ENCODE measurements at places on chromosomes 5 and 9.

DNA sequence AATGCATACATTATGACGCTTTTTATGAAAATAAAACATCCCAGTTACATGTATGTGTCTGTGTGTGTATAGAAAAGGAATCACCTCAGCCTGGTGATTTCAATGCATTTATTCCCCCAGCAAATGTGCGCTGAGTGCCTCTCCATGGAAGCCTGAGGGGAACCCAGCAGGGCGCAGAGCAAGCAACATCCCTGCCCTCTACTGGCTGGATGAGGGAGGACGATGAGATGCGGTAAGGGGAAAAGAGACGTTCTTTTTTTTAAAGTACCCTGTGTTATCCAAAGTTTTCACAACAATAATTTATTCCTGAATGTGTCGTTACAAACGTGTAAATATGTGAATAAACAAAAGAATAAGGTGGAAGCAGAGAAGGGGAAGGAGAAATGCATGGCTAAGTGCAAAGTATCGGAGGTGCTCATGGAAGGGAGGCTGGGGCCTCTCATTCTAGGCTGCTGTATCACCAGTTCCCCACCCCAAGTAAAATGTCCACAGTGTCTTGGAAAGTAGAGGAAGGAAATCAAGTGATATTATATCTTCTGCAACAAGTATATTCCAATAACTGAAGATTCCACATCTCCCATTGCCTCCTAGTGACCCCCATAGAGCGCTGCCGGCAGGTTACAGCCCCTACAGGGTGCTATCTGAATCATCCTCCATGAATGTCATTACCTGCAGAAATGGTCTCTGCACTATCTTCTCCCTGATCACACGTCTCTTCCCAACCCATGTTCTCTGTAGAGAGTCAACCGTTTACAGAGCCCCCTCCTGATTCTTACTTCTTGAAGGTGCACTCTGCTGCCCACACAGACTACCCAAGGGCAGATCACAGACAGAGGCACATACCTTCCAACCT, 13.0 kb upstream of the ABLIM3 start:
- peak; percentile 45 for DNase-seq

GRCh38 chr5:160525471-160526261, 104.0 kb downstream of the PTTG1 start:
- DNase-seq = no peak

GRCh38 chr9:9033022-9033421, 1233.4 kb upstream of the DMAC1 start:
- no peak for DNase-seq

GRCh38 chr5:36441280-36441679, 139.6 kb upstream of the RANBP3L start:
- DNase-seq = no peak

DNA sequence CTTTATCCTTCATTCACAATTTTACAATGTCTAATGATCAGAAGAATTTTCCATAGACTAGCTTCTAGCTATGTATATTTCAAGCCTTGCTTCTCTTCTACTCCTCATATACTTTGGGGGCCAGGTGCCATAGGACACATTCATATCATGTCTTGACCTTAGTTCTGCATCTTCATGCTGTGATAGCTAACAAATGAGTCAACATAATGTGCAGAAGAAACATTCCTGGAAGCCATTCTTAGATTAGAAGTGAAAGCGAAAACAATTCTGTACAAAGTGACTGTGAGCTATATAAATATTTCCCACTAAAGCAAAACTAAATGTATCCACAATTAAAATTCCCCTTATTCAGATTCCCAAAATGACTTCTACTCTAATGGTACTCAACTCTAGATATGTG, 320.2 kb upstream of the NREP start:
- peak; percentile 25 for DNase-seq

GRCh38 chr5:125655156-125655555, 768.1 kb upstream of the GRAMD2B start:
- no peak for DNase-seq

DNA sequence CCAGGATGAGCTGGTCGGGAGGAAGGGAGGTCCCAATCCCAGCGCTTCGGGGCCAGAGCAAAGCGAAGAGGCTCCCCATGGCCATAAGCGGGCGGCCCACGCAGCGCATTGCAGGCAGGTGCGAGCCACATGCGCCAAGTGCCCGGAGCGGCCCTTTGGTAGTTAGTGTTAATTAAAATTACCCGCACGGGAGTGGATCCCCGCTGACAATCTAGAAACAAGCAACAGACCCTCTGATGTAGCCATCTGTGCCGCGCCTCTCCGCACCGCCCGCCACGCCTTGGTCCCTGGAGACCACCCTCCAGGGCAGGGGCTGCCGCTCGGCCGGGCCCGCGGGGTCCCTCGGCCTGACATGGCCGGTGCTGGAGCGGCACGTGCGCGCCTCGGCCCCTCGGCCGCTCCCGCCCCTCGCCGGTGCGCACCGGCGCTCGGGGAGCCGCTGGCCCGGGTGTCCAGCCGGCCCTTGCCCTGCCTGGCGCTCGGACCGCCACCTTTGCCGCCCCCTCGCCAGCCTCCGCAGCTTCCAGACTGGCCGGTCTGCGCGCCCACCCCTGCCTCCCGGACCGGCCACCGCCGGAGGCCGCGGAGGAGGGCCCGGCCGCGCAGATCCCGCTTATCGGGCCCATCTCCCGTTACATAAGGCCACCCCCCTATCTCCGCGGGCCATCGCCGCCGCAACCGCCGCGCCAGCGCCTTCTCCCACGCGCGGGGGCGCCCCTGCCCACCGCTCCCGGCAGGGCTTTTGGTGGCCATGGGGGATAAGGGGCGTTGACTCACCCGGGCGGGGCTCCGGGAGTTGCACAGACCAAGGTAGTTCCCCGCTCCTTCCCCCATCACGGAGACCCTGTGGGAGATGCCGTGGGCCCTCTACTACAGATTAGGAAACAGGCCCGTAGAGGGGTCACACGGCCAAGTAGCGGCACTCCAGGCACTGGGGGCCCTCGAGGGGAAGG, 1.9 kb upstream of the IL13 start:
- no peak for DNase-seq

DNA sequence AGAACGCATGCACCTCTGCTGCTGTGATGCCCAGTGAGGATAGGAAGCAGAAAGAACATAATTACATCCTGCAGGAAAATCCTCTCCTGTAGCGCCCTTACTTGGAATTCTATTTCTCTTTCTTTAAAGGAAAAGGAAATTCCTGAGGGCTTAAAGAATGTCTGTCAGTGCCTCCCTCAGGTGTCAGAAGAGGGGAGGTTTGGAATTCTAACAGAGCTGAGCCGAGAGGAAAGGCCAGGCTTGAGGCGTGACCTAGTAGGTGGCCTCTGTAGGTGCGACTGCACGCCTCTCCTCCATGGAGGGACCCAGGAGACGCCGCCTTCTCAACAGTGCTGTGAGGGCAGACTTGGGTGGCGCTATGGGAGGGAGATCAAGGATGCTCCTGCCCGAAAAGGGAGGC, 55.9 kb upstream of the ERCC6L2 start:
- DNase-seq = no peak

DNA sequence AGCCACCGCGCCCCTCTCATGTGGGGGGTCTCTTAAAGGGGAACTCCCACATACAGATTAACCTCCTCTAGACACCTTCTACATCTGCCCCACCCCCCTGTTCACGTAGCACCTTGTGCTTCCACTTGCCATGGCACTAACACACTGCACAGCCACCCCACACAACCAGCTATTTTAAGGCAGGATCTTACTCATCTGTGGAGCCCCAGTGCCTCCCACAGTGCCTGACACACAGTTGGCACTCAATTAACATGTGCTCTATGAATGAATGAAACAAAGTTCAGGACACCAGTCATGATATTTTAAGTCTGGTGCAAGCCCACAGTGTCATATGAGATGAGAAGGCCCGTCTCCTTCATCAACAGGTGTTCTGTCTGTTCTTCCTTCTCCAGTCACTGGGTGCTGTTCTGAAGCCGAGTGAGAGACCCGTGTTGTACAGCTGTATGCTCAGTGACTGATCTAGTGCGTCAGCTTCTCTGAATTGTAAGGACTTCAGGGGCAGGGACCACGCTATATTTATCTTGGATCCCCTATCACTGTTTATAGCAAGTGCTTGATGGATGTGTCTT, 149.1 kb downstream of the TLE1 start:
- no peak for DNase-seq

GRCh38 chr5:4613440-4613839, 526.7 kb upstream of the ADAMTS16 start:
- no peak for DNase-seq

GRCh38 chr5:1842004-1842819, 40.5 kb downstream of the IRX4 start:
- DNase-seq = no peak

DNA sequence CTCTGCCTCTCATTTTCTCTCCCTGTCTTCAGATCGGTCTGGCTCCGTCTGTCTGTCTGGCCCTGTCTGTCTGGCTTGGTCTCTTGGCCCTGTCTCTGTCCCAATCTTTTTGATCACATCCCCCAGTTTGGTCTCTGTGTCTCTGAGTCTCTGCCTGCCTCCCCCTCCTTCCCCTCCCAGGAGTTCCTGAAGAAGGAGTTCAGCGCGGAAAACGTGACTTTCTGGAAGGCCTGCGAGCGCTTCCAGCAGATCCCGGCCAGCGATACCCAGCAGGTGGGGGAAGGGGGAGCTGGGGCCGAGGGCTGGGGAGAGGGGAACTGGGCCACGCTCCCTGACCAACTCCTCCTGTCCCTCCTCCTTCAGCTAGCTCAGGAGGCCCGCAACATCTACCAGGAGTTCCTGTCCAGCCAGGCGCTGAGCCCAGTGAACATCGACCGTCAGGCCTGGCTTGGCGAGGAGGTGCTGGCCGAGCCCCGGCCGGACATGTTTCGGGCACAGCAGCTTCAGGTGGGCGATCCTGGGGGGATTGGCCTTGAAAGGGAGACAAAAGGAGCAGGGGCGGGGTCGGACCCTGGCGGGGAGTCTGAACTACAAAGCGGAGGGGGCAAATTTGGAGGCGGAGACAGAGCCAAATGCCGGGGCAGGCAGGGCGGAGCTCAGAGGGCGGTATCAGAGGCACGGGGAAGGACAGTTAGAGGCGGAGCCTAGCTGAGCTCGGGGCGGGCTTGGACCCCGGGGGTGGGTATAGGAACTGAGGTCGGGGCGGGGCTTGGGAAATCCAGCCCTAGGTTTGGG, 9.0 kb downstream of the RGS14 start:
- DNase-seq = no peak

GRCh38 chr9:87678650-87679355, 47.1 kb upstream of the CTSL start:
- peak; percentile 65 for DNase-seq

DNA sequence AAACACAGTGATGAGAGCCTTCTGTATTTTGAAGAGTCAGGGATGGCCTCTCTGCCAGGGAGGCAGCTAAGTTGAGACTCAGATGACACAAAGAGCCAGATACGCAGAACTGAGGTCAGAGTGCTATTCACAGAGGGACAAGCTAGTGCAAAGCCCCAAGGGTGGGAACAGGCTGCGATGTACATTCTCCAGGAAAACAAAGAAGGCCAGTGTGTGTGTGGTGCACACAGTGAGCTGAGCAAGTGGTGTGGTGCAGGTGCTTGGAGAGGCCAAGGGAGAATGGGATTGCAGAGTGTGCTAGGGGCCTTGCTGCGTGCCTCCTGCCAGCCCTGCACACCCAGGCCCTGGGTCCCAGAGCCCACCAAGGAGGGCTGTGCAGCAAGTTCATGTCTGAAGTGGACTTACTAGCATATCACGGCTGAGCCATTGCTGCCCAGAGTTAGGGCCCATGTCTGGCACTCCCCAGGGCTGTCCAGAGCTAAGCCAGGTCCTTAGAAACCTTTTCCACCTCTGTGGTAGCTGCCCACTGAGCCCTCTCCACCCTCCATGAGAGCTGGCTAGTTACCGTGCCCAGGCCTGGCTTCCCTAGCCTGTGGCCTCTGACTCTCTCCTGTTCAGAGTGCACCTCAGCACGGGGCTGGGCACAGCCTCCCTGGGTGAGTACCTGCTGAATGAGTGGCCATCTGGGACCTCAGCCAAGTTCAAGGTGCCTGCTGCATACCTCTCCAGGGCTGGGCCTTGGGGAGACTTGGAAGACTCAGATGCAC, 9.3 kb downstream of the SLC25A48 start:
- no peak for DNase-seq

DNA sequence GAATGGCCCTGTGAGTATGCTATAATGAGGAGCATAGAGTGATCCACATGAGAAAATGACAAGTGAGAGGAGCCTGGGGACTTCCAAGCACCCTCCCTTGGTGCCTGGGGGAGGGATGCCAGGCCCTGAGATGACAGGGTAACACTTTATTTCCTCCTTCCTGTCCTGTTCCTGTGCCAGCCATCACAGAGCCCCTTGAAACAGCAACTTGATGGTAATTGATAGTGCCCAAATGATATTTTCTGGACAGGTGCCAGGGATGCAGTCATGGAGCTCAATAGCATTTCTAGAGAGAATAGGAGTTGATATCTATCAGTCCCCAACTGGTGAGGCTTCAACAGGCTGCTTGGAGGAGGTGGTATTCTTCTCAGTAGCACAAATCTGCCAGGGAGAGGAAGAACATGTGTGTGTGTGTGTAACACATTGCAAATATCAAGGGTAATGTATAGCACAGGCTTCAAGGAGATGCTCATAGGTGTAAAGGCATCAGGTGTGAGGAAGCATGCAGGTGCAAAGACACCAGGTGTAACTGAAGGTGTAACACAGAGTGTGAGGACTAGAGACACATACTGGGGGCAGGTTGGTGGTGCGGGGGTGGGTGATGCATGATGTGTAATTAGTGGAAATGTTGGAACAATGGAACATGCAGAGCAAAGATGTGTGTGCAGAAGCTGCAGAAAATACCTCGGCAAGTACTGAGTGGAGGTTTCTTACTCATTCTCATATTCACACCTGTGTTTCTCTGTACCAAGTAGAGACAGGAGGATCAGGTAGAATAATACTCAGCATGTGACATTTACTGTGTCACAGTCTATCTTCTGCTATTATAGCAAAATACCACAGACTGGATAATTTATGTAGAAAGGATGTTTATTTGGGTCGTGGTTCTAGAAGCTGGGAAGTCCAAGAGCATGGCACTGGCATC, 18.1 kb upstream of the WWC1 start:
- no peak for DNase-seq

DNA sequence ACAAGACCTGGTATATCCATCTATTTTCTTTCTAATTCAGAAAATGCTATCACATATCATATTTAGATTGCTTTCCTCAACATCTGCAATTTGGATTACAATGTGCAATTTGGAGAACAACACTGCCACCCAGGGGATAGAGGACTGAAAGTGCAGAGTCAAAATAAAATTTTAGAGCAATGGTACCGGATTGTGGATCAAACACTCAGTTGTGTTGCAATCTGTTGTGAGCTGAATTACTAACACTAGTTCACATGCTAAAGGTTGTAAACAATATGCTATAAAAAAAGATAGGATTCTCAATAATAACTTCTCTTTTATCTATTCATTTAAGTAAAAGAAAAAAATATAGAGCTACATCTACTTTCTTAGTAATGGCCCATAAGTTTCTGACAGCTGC, 11.9 kb upstream of the SRFBP1 start:
- DNase-seq = peak; percentile 73

DNA sequence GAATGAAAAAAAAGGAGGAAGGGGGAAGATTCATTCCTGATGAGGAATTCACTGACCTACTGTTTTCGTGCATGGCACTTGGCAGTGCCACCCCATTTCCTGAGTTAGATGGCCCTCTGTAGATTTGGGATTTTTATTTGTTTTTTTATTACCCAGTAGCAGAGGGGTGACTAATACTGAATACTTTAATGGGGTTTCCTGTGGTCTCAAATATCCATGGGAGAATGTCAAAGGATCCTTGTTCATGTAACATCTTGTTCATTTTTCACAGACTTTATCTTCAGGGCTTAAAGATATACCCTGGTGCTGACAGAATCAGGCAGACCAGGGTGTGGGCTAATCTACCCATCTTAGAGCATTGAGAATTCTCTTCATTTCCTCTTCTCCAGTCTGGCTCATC, 93.0 kb downstream of the MAMDC2 start:
- DNase-seq = no peak

GRCh38 chr5:57692582-57693487, 210.2 kb upstream of the ACTBL2 start:
- DNase-seq = peak; percentile 92
